ENCODE measurements at places on chromosomes 11 and 22. TPM values are rescaled to one million over a fixed set of nuclear protein-coding genes. Genes with fewer than 3 reads are reported as not detected.

Gene TEX54
- not detected for total RNA-seq

Gene KRTAP5-10
- total RNA-seq, result not detected

Gene CST6
- total RNA-seq, result 33.7 TPM

Gene RAB1B
- 68.8 TPM for total RNA-seq

Gene GPR83
- under 0.01 TPM for total RNA-seq

Gene COA4
- 107 TPM for total RNA-seq

All from tracheal epithelial cell (primary cell).